ENCODE measurements at places on chromosomes 5 and 9. TPM values are rescaled to one million over a fixed set of nuclear protein-coding genes. Genes with fewer than 3 reads are reported as not detected.

DNA sequence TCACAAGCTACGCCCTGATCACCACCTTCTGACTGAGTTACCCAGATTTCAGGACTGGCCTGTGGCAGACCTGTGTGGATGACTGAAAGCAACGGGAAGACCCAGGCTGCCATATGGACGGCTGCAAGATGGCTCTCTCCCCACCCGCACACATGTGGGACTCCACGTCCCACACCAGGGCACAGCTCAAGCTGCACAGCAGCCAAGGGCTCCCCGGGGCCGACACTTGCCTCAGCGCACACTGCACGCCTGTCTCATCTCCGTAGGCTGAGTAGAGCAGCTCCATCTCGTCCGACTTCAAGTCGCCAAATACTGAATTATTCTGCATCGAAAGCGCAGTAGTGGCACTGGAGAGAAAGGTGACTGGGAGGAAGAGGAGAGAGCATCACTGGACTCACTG, 14.5 kb downstream of the BRD9 start:
- no peak overlapping the region for H3K27ac ChIP-seq
- H3K4me3 ChIP-seq, result no peak overlapping the region

DNA sequence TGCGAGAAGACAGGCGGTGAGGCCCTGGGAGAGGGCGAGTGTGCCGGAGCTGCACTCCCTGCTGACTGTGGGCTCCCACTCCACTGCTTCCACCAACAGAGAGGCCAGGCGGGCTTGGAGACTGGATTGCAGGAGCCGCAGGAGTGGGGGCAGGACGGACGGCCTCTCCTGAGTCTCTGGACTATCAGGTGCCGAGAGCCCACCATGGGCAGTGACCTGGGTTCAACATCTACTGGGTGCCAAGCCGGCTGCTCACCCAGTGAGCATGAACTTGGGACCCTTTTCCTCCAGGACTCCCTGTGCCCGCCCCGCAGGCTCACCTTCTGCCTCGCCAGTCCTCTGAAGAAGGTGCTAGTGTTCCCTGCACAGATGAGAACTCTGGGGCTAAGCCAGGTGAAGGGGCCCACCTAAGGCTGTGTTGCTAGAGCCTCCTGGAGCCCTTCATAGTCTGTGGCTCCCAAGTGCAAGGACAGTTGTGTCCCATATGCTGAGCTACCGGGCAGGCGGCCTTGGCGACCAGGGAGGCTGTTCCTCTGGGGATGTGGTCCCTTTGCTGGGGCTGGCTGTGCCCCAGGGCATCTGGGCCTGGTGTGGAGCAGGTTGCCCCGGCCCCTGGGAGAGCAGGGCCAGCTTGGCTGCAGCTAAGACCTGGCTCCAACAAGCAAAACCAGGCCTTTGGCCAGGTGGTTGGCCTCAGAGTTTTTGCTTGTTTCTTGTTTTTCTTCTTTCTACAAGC, 77.7 kb upstream of the PHYKPL start:
- peaks cover 8% of the 10 kb centered on the region for H3K4me1 ChIP-seq
- H3K27ac ChIP-seq, result no peak overlapping the region
- H3K27me3 ChIP-seq, result peaks cover 2% of the 10 kb centered on the region
- H3K4me3 ChIP-seq, result no peak overlapping the region
- DNase-seq, result peak; percentile 17

- DNase-seq, result no peak
- no peak overlapping the region for H3K27ac ChIP-seq
- H3K36me3 ChIP-seq, result no peaks in the 10 kb centered on the region
- H3K4me1 ChIP-seq, result peaks cover 2% of the 10 kb centered on the region
- H3K27me3 ChIP-seq, result peaks cover 2% of the 10 kb centered on the region
Measured at GRCh38 chr9:3007326-3007725, 163.4 kb upstream of the PUM3 start.

- no peak overlapping the region for H3K4me3 ChIP-seq
- no peaks in the 10 kb centered on the region for H3K27me3 ChIP-seq
- H3K36me3 ChIP-seq, result no peaks in the 10 kb centered on the region
- H3K4me1 ChIP-seq, result peaks cover 5% of the 10 kb centered on the region
Measured at GRCh38 chr5:98557916-98558315, 215.5 kb upstream of the RGMB start.

- H3K27me3 ChIP-seq, result peaks cover 5% of the 10 kb centered on the region
- no peak overlapping the region for H3K4me3 ChIP-seq
- H3K36me3 ChIP-seq, result no peaks in the 10 kb centered on the region
- no peak overlapping the region for H3K27ac ChIP-seq
Measured at GRCh38 chr5:146192571-146193043, 10.2 kb upstream of the LARS1 start.

GRCh38 chr5:107619781-107620180, 51.0 kb downstream of the EFNA5 start:
- peaks cover 46% of the 10 kb centered on the region for H3K4me1 ChIP-seq
- no peaks in the 10 kb centered on the region for H3K36me3 ChIP-seq
- H3K4me3 ChIP-seq, result no peak overlapping the region
- no peaks in the 10 kb centered on the region for H3K27me3 ChIP-seq
- DNase-seq, result no peak

- no peak overlapping the region for H3K4me3 ChIP-seq
- H3K4me1 ChIP-seq, result no peaks in the 10 kb centered on the region
- DNase-seq, result no peak
- peaks cover 5% of the 10 kb centered on the region for H3K36me3 ChIP-seq
- H3K27me3 ChIP-seq, result peaks cover 2% of the 10 kb centered on the region
Measured at GRCh38 chr5:2703615-2704014, 47.9 kb downstream of the IRX2 start.

DNA sequence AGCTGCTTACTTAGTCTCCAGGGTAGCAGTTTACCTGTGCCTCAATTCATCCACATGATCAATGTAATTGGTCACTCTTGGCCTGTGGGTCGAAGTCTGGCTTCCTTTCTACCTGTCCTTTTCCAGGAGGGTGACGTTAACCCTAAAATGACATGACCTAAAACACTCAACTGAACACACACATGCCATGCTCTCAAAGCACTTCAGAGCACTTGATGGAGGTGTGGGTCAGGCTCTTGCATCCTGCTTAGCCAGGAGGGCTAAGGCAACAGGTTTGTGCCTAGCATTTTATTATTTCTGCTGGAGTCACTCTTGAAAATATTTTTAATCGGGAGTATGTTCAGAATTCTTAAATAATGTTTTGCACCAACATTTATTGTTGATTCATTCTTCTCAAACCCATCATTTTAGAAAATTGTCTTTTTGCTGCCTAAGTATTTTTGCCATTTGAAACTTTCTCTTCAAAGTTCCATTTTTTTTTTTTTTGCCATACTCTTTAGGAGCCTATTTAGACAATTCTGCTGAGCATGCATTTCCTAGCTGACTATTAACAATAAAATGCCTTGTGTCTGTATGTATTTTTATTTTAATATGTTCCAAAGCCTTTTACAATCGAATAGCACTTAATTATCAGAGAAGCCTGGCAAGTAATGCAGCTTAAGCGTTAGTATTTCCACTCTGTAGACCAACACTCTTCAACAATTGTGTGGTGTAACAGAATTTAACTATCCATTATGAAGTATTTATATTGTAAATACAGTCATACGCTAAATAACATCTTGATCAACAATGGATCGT, 59.1 kb downstream of the ATP10B start:
- no peak overlapping the region for H3K4me3 ChIP-seq
- no peak overlapping the region for H3K27ac ChIP-seq
- DNase-seq, result no peak
- no peaks in the 10 kb centered on the region for H3K4me1 ChIP-seq
- H3K36me3 ChIP-seq, result no peaks in the 10 kb centered on the region

DNA sequence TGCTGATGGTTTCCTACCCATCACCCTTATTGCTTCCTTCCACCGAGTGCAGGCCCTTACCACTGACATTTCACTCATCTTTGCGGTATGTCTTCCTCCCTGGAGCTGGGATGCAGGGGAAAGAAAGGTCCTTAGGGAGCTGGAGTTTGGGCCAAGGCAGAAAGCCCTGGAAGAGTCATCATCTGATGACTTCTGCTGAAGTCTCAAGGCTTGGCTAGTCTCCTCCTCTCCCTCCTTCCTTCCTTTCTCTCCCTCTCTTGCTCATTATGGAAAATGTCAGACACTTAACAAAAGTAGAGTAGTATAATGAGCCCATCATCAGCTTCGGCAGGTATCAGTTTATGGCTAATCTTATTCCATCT, 40.0 kb downstream of the LARP1 start:
- no peak overlapping the region for H3K4me3 ChIP-seq
- H3K27ac ChIP-seq, result no peak overlapping the region
- no peaks in the 10 kb centered on the region for H3K36me3 ChIP-seq
- DNase-seq, result no peak

DNA sequence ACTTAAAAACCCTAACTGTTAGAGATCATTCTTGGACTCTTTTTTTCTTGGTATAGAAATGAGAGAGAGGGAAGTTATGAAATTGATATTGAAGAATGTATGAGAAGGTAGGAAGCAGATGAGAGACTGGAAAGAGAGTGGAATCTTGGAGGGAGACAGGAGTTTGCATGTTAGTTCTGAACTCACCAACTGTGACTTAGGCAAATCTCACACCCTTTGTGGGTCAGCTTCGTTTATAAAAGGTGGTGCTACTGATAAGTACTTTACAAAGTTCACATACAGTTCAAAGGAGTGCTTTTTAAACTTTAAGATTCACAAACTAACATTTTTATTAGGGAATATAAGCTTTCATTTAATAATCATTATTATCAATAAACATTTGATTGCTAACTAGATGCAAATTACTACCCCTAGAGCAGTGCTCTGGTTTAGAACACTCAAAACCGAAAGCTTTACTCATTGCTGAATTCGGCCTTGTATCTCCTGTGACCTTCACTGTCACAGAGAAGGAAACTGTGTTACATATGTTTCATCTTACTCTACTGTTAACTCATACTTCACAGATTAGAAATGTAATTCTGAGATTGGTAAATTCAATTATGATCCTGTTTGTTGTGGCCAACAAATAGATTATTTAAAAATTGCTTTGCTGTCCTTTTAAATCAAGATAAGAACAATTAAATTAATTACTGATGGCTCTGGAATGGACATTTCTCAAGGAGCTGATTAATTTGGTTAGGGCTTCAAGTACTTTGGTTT, 143.2 kb downstream of the RMI1 start:
- no peak for DNase-seq
- no peak overlapping the region for H3K4me3 ChIP-seq
- no peak overlapping the region for H3K27ac ChIP-seq
- peaks cover 13% of the 10 kb centered on the region for H3K4me1 ChIP-seq
- no peaks in the 10 kb centered on the region for H3K27me3 ChIP-seq

DNA sequence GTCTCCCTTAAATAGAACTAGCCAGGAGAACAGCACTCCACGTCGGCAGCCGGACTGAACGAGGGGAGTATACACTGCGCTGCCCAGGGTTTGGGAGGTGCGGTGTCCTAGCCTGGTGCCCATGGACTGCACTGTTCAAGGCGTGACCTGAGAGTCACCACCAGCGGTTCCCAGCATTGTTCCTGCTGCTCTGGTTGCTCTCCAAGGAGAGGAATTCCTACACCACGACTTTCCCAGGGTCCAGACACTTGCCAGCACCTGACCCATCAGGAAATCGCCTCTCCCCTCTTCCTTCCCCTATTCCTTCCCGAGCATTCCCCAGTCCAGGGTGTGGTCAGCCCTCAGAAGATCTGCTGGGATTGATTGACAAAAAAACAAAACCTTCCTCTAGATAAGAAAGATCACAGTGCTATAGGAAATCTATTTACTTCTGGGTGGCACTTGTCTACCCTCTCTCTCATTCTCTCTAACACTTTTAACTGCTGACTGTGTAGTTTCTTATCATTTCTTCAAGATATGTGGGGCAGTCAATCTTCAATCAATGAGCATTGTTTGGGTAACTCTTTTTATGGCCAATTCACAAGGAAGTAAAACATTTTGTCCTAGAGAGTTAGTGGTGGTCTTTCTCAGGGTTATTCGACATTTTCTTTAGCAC, 297.8 kb upstream of the ACTBL2 start:
- H3K36me3 ChIP-seq, result no peaks in the 10 kb centered on the region
- no peak overlapping the region for H3K27ac ChIP-seq
- H3K4me3 ChIP-seq, result no peak overlapping the region
- H3K4me1 ChIP-seq, result no peaks in the 10 kb centered on the region

DNA sequence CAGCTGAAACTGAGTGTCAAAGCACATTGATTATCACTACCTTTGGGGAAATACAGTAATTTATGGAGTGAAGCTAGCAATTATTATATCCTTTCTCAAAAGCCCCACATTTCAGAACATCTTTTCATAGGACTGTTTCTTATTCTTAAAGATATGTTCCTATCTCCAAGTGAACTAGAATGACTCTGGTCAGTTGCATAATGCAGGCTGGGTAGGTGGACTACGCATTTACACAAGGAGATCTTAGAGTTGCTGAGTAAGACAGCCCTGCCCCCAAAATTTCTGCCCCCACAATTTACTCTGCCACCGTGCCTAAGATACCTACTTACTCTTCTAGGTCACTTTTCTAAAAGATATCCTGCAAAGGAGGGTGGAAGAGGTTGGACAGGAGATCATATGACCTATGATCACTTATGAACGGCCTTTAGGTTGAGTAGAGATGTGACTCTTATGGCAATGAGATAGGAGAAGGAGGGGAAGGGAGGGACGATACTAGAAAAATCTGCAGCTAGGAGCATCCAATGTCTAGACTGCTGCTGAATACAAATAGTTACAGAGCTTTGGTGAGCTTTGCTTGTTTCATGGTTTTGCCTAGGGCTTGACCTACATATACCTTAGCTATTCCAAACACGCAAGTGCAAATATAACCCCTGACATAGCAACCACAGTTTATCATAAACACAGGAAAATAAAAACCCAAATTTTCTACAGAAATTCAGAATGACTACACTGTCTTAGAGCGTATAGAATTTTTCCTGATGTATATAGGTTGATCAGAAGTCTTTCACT, 121.7 kb downstream of the GLIS3 start:
- H3K4me3 ChIP-seq, result no peak overlapping the region
- no peaks in the 10 kb centered on the region for H3K4me1 ChIP-seq
- no peak overlapping the region for H3K27ac ChIP-seq

DNA sequence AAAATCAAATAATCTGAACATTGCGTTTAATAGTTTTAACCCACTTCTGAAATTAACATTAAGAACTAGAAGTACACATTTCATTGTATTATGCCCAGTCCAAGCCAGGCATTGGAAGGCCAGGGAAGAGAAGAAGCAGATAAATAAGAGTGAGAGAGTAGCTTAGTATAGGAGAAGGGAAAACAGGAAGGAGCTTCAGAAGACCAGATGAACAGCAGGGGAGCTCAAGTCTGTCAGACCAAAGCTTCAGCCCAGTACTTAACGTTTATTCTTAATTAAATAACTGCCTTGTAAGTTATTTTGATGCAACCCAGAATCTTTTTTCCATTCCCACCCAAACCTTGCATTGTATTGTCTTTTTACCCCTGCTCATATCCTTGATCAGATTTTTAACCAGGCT, 11.5 kb upstream of the FAM120AOS start:
- no peaks in the 10 kb centered on the region for H3K36me3 ChIP-seq
- H3K4me1 ChIP-seq, result peaks cover 17% of the 10 kb centered on the region
- H3K4me3 ChIP-seq, result no peak overlapping the region
- no peaks in the 10 kb centered on the region for H3K27me3 ChIP-seq
- no peak overlapping the region for H3K27ac ChIP-seq

GRCh38 chr5:178555771-178556211, 34.4 kb downstream of the COL23A1 start:
- DNase-seq, result no peak
- H3K4me1 ChIP-seq, result no peaks in the 10 kb centered on the region
- H3K4me3 ChIP-seq, result no peak overlapping the region

The LCP2 gene
- total RNA-seq, result not detected

The SHC3 gene
- 0.83 TPM for total RNA-seq

The EIF4E1B gene
- not detected for total RNA-seq

The ANKRD31 gene
- total RNA-seq, result 0.42 TPM

The QRFP gene
- total RNA-seq, result not detected

The INSL4 gene
- not detected for total RNA-seq

The IFNK gene
- total RNA-seq, result not detected

The LHFPL2 gene
- total RNA-seq, result 2.5 TPM
